NCI-H1694 (cell line): ENCODE measurements at places on chromosomes 4 and X.

DNA sequence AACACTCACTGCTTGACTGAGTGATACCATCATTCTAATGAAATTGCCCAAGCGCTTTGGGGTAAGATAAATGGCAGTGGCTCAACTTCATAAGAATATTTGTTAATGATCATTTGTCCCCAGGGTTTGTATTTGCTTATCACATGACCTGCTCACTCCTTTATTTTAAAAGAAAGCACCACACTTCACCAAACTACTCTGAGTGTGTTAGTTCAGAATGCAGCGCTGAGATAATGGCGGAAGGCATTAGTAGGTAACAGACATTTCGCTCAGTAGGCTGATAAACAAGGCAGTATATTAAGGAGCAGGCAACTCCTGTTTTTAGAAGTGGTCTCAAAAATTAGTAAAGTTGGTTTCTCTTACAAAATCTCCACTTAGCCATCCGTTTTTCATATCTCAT, 1.6 kb downstream of the SNX25 start:
- no peak for DNase-seq

DNA sequence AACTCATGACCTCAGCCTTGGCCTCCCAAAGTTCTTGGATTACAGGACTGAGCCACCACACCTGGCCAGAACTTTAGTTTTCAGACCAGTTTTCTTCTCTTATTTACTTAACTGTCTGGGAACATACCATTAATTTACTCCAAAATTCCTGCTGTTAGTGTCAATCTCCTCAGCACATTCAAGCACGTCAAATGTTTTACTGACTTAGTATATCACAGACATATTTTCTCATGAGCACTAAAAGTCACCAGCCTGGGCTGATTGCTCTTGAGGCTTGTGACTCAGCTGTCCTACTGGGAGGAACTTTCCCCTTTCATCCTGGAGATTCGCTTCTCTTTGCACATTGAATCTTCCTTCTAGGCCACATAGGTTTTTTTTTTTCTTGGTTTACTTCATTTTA, 109.6 kb downstream of the PCDH18 start:
- no peak for DNase-seq

- no peak for DNase-seq
Observed at GRCh38 chrX:42967681-42968300, 189.8 kb upstream of the PPP1R2C start.

GRCh38 chrX:153780678-153781427, at the start of gene SRPK3:
Gene SRPK3, plus strand, starts transcription at chrX:153781041. Its CDS starts 46 bp downstream, at chrX:153781087.
- DNase-seq: no peak

DNA sequence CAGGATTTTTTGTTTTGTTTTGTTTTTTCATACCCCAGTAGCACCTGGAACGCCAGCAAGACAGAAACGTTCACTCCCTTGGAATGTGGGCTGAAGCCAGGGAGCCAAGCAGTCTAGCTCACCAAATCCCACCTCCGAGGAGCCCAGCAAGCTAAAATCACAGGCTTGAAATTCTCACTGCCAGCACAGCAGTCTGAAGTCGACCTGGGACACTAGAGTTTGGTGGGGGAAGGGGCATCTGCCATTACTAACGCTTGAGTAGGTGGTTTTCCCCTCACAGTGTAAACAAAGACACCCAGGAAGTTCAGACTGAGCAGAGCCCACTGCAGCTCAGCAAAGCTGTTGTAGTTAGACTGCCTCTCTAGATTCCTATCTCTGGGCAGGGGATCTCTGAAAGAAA, 99.6 kb upstream of the FGF16 start:
- DNase-seq: no peak

DNA sequence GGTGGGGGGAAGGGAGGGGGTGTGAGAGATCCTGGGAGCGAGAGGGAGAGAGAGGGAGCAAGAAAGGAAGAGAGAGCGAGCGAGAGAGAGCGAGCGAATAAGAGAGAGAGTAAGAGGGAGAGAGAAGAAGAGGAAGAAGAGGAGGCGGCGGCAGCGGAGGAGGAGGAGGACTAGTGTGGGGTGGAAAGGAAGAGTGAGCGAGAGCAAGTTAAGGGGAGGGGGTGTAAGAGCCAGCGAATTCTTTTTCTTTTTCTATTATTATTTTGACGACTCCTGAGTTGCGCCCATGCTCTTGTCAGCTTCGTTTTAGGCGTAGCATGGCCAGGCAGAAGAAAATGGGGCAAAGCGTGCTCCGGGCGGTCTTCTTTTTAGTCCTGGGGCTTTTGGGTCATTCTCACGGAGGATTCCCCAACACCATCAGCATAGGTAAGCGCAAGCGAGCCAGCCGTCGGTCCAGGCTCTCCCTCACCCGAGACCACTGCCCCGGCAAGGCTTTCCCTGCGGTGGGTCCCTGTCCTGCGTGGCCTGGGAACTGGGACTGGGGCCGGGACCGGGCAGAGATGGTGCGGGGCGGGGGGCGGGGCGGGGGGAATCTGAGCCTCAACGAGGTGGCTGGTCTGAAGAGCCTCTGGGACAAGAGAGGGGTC, at the start of gene GRIA3:
TSS of gene GRIA3 (plus strand) at position 60 of the 647 bp plus-strand sequence. CDS start at position 318, 258 bp downstream.
- no peak for DNase-seq

GRCh38 chrX:150203248-150203645, 159.9 kb upstream of the MAMLD1 start:
- DNase-seq: no peak

DNA sequence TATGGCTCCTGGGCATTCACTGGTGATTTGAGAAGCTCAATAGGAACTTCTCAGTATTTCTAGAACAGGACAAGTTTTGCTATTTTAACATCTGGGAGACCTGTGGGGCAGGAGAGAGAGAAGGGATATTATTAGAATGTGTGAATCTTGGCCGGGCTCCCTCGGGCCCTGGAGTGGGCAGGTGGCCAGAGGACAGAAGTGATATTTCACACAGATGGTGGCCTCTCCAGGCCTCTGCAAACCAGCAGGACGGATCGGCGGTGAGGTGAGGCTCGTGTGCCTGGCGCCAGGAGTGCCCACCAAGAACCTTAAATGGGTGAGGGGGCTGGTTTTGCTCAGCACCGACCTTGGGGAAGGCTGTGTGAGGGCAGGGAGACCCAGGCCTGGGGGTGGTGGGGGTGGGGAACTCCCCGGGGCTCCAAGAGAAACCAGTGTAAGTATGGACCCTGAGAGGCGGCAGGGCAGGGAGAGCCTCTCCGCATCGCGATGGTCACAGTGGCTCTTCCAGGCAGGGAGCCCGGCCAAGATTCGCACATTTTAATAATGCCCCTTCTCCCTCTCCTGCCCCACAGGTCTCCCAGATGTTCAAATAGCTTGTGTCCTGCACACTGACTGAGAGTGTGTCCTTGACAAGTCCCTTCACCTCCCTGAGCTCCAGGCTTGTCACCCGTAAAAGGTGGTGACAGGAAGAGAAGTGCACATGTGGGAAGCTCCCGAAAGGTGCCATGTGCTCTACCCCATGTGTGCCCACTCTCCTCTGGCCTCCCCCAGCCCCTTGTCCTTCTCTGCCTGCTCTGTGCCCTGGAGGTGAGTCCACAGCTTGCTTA, 64.9 kb downstream of the SORCS2 start:
- no peak for DNase-seq

- peak; percentile 81 for DNase-seq
Observed at GRCh38 chrX:51891821-51892551, 1.4 kb upstream of the MAGED1 start.

GRCh38 chr4:112808001-112808400, 171.1 kb downstream of the LARP7 start:
- no peak for DNase-seq

- DNase-seq: no peak
Observed at GRCh38 chr4:37648084-37648817, 37.9 kb downstream of the RELL1 start.

DNA sequence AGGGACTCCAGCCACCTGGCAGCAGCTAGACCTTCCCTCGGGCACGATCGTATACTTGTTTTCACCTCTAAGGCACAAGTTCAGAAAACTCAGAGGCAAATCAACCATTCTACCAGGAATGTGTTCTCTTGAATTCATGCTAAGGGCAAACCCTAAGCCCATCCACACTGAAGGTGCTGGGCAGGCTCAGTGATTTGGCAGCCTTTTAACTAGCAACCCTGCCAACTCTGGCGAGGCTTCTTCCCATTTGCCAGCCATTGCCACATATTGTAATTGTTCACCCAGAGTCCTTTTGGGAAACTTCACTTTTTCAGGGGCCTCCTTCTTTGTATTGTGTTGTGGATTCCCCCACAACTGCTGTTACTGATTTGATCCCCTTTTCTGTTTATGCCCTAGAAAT, 298.6 kb upstream of the LDB2 start:
- DNase-seq: no peak

- DNase-seq: no peak
Observed at GRCh38 chrX:3712870-3713224, 602 bp downstream of the PRKX start.

DNA sequence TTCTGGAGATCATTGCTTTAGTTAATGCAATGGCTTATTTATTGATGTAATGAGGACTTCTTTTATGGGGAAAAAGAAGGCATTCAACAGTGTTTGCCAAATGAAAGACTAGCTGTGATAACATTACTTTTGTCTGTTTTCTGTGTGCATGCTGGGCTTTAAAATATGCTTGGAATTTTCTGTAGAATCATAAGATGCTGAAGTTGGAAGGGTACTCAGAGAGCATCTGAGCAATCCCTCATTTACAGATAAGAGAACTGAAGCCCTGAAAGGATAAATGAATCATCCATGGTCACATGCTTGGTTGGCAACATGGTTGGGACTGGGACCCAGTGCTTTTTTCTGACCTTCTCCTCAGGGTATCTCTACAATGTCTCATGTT, 31.4 kb upstream of the PITX2 start:
- DNase-seq: no peak

DNA sequence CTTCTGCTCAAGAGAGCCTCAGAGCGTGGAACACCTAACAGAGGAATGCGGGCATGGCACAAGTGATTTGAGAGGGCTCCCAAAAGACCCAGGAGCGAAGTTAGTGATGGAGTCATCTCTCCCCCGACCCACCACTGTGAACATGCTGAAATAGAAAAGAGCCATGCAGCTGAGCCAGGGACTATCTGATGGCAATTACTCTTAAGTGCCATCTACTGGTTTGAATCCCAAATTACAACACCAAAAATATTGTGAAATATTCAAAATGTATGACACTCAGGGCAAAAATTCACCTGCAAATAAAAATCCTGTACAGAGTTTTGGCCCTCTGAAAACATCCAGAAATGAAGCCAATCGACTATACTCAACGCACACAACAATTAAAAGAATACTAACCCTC, 2038.9 kb upstream of the ADGRL3 start:
- DNase-seq: no peak

GRCh38 chr4:11546391-11547175, 117.9 kb upstream of the HS3ST1 start:
- DNase-seq: no peak

DNA sequence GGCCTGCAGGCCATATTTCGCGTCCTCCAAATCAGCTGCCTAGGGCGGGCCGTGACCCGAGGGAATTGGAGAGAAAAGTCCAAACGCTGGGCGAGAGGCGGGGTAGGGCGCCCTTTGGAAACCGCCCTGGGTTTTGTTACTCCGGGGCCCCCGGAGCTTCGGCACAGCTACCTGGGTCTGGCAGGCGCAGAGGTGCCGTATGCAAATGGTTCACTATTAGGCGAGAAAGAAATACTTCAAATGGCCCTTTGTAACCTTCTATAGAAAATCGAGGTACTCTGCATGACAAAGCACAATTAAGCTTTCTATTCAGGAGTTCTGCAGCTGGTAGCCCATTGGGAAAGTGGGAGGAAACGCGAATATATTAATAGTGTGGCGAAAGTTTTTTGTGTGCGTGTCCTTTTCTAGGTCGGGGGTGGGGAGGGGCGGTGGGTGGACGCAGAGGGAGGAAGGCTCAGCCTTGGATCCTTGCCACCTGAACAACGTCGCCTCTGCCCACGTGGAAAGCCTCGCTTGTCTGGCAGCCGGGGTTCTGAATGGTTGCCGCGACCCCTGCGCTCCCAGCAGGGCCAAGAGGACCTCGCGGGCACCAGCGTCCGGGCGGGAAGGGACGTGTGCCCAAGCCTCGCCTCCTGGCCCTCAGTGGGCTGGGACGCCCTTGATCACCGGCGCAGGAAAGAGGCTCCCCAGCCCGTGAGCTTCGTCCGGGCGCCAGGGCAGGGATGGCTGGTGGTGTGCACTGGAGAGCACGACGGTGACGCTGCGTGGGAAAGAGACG, 9.5 kb downstream of the GSX2 start:
- no peak for DNase-seq

DNA sequence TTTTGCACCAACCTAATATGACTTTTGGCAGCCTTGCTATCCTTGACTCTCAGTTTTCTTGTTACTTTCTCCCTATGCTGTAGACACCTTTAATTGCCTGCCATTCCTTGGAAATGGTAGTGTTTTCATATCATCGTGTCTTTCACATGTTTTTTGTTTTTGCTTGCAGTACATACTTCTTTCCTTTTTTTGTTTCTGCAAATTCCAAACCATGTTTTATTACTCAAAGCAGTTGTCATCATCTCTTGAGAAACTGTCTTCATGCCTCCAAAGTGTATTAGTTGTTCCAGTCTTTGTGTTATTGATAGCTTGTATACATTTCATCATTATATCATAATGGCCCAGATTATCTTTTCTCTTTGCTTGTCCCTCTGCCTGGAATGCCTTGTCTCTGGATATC, 57.1 kb downstream of the PDLIM5 start:
- no peak for DNase-seq

GRCh38 chr4:121189326-121190215, 25.4 kb upstream of the TNIP3 start:
- no peak for DNase-seq

DNA sequence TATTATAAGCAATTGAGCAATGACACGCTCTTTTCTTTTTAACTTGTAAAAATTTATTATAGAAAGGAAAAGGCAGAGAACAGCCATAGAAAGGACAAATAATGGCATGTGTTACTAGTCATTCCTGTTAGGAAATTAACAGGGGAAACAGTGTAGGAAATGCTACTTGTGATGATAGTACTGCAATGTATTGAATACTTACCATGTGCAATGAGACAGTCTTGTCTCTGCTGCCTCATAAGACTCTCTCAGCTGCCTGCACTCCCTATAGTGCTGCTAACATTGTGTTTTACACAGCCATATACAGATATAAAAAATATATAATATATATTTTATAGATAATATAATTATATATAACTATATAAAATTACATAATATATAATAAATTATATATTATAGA, 62.3 kb upstream of the SHOX start:
- no peak for DNase-seq

GRCh38 chr4:82790060-82790660, 8.4 kb downstream of the SCD5 start:
- no peak for DNase-seq

DNA sequence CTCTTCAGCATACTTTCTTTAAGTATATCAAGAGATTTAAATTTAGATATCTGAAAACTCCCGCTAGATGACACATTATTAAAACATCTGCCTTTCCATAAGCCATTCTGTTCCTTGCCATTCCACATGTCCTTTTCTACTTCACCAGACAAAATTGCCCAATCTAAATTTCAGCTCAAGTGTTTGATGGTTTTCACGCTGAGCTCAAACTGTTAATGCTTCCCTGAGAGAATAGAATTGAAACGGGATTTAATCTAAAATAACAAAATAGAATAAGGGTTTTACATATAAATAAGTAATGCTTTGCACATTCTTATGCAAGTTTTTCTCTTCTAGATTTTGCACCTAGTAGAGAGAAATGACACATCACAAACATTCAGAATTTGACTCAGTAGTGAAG, 764.5 kb upstream of the TENM3 start:
- DNase-seq: no peak
